Astrocyte (in vitro differentiated cells and primary cell): ENCODE measurements at places on chromosomes 3 and 15. TPM values are rescaled to one million over a fixed set of nuclear protein-coding genes. Genes with fewer than 3 reads are reported as not detected.

DNA sequence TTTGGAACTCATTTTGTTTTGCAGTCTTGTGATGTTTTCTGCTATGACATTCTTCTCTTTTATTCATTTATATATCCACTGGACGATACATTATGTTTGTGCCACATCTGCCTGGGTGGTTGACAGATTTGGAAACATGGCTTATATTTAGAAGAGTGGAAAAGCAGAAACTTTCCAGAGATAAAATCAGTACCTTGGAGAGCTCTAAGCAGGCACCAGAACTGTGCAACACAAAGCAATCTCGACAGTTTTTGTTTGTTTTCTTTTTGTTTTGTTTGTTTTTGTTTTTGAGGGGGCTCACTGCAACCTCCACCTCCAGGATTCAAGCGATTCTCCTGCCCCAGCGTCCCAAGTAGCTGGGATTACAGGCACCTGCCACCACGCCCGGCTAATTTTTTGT is 45.5 kb downstream of the SYN2 start:
- peaks cover 3% of the 10 kb centered on the region for H3K27me3 ChIP-seq
- H3K36me3 ChIP-seq = no peaks in the 10 kb centered on the region
- no peak overlapping the region for H3K4me3 ChIP-seq
- DNase-seq = no peak

DNA sequence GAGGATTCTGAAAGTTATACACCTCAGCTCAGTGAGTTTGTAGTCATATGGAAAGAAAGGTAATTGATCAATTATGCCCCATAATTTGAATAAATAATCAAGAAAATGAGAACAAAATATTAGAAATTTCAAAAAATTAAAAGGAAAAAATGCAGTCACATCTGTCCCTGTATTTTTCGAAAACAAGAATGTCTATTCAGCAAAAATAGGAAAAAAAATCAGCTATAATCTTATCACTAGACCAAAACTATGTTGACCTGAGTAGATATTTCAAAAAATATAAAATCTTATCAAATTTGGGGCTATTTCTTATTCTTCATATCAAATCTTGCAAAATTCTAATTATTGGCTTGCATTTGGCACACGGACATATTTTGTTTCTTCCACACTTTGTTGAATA is 501.2 kb upstream of the CNTN3 start:
- DNase-seq = no peak
- no peak overlapping the region for H3K4me3 ChIP-seq
- no peaks in the 10 kb centered on the region for H3K4me1 ChIP-seq
- no peaks in the 10 kb centered on the region for H3K27me3 ChIP-seq
- H3K27ac ChIP-seq = no peak overlapping the region

DNA sequence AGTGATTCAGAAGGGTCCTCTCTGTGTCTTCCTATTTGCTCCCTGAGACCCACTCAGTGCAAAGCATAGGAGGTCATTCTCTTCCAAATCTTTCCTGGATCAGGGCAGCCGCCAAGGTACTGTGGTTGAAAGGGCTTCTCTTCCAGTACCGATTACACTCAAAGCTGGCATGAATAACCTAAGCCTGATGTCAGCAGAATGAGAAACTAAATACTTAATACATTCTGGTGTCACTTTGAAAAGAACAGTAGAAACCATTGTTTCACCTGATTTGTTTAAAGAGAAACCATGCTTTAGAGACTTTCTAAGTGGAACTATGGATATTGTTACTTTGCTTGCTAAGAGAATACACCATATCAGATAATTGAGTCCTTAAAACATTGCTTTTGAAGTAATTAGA is 50.2 kb downstream of the PDHB start:
- peak; percentile 87 for DNase-seq
- H3K36me3 ChIP-seq = peaks cover 3% of the 10 kb centered on the region
- H3K27ac ChIP-seq = peak overlapping the region; percentile 98
- H3K4me3 ChIP-seq = peak overlapping the region; percentile 17
- peaks cover 51% of the 10 kb centered on the region for H3K4me1 ChIP-seq

Gene NR1I2
- not detected in 2 replicates for total RNA-seq

Gene ARIH2
- 93.6 and 94.6 TPM in 2 replicates for total RNA-seq

Gene CTXN2
- total RNA-seq = not detected in 2 replicates
